ENCODE measurements at places on chromosomes 1 and 21. TPM values are rescaled to one million over a fixed set of nuclear protein-coding genes. Genes with fewer than 3 reads are reported as not detected.

Gene CHAF1B
- 0.35 TPM for total RNA-seq

Gene CD84
- 11.6 TPM for total RNA-seq

Gene FMO4
- 13.8 TPM for total RNA-seq

Gene TAF1A
- total RNA-seq = 2.0 TPM

Gene RUNX1
- 47.4 TPM for total RNA-seq

GRCh38 chr1:175757381-175758015 lies 14.1 kb upstream of the TNR start:
- no peak for DNase-seq

GRCh38 chr21:45631540-45631939 lies 12.0 kb upstream of the PCBP3 start:
- DNase-seq = no peak

- DNase-seq = no peak
These were observed 5.6 kb downstream of the SETDB1 start for GRCh38 chr1:150931773-150932172.

- no peak for DNase-seq
These were observed 270.6 kb downstream of the NEGR1 start for GRCh38 chr1:72011721-72012120.

DNA sequence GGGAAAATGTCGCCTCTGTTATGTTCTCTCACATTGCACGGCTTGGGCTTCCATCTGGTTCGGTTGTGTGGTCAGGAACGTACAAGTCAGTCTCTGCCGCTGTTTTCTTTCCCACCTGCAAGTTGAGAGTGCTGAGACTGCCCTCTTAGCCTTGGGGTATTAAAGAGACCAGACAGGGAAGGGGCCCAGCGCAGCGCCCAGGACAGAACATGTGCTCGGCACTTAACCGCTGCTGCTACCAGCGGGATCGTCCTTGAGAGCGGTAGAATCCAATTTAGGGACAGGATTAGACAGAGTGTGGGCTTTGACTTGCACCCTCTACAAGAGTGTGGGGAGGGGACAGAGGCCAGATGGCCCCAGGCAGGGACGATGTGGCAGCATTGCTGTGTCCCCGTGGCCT lies 17.7 kb upstream of the AGPAT3 start:
- DNase-seq = no peak

GRCh38 chr1:38029685-38030511 lies 16.7 kb downstream of the POU3F1 start:
- DNase-seq = no peak

- DNase-seq = no peak
These were observed 464.2 kb downstream of the PTPRU start for GRCh38 chr1:29700491-29700890.

DNA sequence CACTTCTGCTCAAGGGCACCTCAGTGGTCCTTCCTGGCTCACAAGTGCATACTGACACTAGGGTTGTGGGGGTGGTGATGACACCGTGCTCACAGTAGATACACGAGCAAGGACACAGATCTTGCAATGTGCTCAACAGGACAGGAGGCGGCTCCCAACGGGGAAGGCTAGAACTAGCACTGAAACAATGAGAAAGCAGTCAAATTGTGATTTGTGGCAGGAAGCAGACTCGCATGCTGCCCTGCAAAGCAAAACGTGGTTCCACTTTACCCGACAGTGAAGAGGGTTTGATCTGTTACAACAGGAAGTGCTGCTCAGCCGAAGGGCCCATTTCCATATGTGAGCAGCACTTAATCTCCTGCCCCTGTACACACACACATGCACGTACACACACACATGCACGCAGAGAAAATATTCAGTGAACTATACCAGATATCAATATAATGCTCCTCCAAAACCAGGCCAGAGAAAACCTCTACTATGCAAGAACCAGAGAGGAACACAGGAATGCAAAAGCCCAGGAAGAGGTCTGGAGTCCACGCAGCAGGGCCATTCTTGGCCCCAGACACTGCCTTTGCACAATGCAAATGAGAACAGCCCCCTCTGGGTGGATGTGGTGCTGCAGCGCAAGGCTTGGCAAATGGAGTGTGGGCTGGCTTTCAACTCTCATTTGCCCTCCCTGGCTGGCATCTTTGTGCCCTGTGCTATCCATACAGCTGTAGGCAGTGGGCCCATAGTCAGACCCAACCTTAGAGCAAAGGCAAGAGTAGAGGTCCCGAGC lies 47.1 kb downstream of the KANK4 start:
- no peak for DNase-seq

DNA sequence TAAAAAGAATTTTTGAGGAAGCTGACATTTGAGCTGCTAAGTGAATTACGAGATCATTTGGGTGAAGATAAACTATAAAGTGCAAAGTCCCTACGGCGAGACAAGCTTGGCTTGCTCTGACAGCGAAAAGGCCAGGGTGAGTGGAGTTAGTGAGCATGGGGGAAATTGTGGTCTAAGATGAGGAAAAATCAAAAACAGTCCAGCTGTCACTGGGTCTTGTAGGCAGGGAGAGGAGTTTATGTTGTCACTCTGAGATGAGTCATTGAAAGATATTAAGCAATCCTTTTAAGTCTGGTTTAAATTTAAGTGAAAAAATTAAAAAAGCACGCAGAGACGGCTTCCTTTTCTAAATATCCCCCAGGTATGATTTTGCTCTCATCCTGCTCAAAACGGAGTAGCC lies 601.9 kb downstream of the MRPL39 start:
- no peak for DNase-seq

All from thoracic aorta (tissue), 2 donors.